ENCODE measurements at places on chromosomes 1 and 21. TPM values are rescaled to one million over a fixed set of nuclear protein-coding genes. Genes with fewer than 3 reads are reported as not detected.

GRCh38 chr1:89986020-89986419 is 8.9 kb upstream of the ZNF326 start:
- DNase-seq = no peak

DNA sequence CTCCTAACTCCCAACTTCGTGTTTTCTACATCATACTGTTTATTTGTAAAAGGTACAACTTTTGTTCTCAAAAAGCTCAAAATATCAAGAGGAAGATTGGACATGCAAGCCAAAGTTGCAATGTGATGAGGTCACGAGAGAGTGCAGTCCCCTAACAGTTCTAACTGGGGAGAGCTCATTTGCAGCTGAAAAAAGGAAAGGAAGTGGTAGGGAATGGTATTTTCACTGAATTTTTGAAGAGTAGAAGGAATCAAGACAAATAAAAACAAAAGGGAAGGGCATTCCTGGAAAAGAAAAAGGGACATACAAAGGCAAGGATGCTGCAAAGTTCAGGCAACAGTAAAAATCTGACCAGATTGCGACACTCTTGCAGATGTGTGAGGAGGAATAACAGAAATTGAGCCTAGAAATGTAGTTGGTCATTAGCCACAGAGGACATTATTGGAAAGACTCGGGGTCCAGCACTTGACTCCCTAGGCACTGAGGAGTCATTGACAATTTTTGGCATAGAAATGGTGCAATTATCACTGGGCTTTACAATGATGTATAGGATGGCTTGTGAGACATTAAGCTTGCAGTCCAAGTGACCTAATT is 67.9 kb downstream of the TBX15 start:
- DNase-seq = no peak

GRCh38 chr1:224123136-224123535 is 9.2 kb downstream of the FBXO28 start:
- DNase-seq = no peak

- no peak for DNase-seq
These were observed 368.2 kb downstream of the CAMTA1 start for GRCh38 chr1:7153464-7153863.

- DNase-seq = no peak
These were observed 171.5 kb downstream of the RUNX1 start for GRCh38 chr21:34877485-34878128.

The NDC1 gene
- 10.7 TPM for total RNA-seq

GRCh38 chr1:53299233-53299632 is 28.6 kb downstream of the LRP8 start:
- DNase-seq = no peak

- no peak for DNase-seq
These were observed 20.3 kb downstream of the CD1B start for GRCh38 chr1:158311066-158311465.

The LDLRAD1 gene
- total RNA-seq = not detected

DNA sequence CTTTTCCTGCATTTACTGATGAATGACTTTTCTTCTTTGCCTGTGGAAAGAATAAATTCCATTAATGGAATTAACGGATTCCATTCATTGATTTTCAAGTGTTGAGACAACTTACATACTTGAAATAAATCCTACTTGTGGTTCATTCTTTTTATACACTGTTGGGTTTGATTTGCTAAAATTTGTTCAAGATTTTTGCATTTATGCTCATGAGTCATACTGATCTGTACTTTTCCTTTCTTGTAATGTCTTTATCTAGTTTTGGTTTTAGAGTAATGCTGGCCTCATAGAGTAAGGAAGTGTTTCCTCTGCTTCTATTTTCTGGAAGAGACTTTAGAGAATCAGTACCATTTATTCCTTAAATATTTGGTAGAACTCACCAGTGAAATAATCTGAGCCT is 14.4 kb downstream of the UROD start:
- DNase-seq = no peak

- no peak for DNase-seq
These were observed 3.2 kb downstream of the ASPM start for GRCh38 chr1:197143276-197143675.

DNA sequence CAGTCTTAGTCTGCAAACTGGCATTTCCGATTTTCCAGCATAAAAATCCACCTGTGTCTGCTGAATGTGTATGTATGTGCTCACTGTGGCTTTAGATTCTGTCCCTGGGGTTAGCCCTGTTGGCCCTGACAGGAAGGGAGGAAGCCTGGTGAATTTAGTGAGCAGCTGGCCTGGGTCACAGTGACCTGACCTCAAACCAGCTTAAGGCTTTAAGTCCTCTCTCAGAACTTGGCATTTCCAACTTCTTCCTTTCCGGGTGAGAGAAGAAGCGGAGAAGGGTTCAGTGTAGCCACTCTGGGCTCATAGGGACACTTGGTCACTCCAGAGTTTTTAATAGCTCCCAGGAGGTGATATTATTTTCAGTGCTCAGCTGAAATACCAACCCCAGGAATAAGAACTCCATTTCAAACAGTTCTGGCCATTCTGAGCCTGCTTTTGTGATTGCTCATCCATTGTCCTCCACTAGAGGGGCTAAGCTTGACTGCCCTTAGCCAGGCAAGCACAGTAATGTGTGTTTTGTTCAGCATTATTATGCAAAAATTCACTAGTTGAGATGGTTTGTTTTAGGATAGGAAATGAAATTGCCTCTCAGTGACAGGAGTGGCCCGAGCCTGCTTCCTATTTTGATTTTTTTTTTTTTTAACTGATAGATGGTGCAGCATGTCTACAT is 2.5 kb upstream of the OLFML3 start:
- DNase-seq = peak; percentile 36

The IGSF8 gene
- total RNA-seq = 16.4 TPM

- DNase-seq = no peak
These were observed 131.8 kb downstream of the PDE4B start for GRCh38 chr1:65924471-65924870.

The MROH9 gene
- not detected for total RNA-seq

DNA sequence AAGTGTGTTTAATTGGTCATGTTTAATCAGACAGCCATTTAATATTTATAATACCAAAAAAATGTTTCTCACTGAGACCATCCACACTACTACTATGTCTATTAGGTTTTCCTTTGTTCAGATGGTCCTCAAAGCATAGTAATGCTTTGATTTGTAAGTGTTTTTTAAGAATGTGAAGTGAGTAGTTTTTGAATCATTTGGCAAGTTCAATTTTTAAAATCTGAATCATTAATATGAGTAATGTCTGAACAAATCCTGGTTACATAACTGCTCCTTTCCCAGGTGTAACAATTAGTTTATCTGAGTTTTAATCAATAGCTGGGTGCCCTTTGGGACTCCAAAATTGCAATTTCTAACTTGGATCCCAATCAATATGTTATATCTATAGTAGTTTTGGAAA is 23.5 kb upstream of the RPL5 start:
- DNase-seq = no peak

DNA sequence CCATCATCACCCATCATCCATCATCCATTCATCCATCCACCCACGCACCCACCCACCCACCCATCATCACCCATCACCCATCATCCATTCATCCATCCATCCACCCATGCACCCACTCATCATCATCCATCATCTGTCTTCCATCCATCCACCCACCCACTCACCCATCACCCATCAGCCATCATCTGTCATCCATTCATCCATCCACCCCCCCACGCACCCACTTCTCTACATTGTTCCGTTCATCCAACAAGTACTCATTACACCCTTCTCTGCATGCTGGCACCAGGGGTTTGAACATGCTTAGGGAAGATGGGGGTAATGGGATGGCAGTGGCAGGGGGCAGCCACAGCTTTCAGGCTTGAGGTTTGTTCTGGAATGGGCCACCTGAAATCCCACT is 82.1 kb downstream of the ADARB1 start:
- DNase-seq = no peak

The KIAA1614 gene
- 5.1 TPM for total RNA-seq

The RGS2 gene
- 2.9 TPM for total RNA-seq

- DNase-seq = no peak
These were observed 27.5 kb upstream of the SLAMF6 start for GRCh38 chr1:160550572-160551034.

DNA sequence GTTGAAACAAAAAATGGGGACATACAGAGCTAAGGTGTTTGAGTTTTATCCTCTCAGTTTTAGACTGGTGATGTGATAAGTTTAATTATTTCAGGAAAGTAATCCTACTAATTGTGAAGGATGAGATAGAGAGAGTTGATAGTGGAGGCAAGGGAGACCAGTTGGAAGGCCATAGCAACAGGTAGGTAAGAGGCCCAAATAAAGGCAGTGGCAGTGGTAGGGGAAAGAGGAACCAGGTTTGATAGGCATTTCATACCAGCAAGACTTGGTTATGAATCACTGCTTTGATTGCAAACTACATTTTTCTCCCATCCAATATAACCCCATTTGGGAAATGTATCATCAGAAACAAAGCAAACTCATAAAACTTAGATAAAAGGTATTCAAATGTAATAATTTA is 63.1 kb upstream of the SH3GLB1 start:
- no peak for DNase-seq

DNA sequence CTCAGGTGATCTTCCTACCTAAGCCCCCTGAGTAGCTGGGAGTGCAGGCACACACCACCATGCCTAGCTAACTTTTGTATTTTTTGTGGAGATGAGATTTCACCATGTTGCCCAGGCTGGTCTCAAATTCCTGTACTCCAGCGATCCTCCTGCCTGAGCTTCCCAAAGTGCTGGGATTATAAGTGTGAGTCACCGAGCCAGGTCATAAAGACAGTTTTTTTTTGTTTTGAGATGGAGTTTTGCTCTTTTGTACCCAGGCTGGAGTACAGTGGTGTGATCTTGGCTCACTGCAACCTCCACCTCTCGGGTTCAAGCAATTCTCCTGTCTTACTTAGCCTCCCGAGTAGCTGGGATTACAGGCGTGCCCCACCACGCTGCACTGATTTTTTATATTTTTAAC is 42.1 kb downstream of the KIF1B start:
- DNase-seq = no peak

The PSMD4 gene
- total RNA-seq = 156 TPM

DNA sequence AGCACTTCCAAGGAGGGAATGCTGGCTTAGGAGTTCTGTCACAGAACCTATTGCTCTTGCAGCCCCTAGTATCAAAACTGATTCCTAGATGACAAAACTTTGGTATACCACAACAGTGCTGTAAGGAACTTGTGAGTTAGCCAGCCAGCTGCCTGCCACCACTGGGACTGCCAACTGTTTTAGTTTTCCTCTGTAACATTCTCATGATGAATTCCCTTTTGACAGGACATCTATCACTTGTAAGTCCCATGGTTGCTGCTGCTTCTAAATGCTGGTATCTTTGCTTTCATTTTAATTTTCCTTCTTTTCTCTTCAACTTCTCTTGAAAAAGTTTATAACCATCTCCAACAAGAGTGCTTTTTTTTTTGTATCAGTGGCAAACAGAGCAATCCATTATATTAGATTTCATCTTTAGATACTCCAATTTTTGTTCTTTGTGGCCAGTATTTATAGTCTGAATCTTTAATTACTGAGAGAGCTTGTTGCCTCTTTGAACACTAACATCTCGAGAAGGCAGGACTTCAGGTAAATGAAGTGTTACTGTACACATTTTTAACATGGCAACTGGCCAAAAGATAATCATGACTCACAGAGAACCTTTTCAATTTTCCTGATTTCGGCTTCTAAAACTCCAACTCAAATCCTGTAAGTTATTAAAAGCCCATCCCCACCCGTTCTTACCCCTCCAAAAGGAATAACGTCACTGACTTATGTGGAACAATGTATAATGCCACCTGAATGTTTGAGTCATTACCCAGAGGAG is 19.8 kb downstream of the DBT start:
- no peak for DNase-seq

GRCh38 chr1:176032040-176032645 is 174.9 kb downstream of the COP1 start:
- no peak for DNase-seq

GRCh38 chr1:41637367-41637766 is 152.9 kb upstream of the EDN2 start:
- no peak for DNase-seq

GRCh38 chr1:165933446-165934170 is 106.2 kb downstream of the UCK2 start:
- no peak for DNase-seq

The ELF3 gene
- total RNA-seq = 0.58 TPM

The C4BPA gene
- total RNA-seq = not detected

DNA sequence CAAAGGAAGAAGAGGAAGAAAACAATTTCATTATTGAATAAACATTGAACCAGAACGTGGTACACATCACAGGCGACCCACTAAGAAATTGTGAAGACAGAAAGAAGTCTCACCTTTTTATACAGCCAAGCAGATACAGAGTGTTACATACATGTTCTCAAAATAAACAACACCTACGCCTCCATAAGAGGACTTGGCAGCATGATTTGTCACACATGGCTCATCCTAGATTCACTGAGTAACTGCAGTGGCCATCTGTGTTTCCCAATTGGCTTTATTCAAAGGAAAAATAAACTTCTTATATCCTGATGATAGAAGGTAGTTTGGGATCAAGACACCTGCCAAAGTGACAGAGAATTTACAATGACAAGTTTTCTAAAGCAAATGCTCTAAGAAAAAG is 7.6 kb upstream of the KRTAP19-8 start:
- no peak for DNase-seq

The BARHL2 gene
- not detected for total RNA-seq

The DIO1 gene
- total RNA-seq = not detected

DNA sequence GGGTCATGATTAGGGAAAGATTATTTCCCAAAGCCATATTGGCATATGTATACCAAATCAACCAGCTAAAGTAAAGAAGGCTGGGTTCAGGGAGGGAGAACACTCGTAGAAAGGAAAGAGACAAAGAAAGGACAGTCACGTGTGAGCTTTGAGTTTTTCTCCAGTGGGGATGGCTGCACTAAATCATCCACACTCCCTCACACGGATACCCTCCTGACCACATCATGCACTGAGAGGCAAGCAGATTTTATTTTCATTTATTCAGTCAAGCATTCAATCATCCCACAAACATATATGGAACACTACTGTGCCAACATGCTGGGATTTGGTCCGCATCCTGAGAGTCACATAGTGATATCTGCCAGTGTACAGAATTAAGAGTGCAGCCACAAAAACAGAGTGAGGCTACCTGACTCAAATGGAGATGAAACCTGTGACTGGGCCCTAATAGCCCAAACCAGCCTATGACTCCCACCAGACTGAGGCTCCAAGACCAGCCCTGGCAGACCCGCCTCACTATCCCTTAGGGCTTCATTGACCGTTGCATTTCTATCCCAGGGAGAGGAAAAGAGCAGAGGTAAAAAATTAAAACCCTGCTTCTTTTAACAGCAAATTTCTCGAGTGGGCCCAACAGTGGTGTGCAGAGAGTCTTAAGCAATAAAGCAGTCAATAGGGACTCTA is 155.9 kb downstream of the BARHL2 start:
- no peak for DNase-seq

DNA sequence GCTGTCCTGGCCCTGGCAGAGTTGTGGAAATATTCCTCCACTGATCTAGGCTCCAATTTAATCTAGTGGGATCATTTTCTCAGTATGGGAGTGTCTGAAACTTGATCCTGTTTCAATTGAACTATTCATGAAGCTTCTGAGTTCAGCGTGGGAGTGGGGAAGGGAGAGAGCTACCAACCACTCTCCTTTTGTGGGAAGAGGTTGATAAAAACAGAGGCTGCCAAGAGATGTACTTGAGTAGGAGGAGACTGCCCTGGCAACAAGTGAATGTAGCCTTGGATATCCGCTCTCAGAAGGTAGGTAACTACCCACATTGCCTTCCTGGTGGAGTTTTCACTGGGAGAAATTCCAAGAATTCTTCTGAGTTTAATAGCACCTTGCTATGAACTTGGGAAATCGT is at the start of gene CTXND2:
TSS of gene CTXND2 (plus strand) at position 119 of the 400 bp plus-strand sequence. CDS start 25,179 bp downstream, outside the sequence.
- DNase-seq = no peak

GRCh38 chr1:227886993-227887696 is 60.6 kb downstream of the WNT9A start:
- no peak for DNase-seq

All from glomerular endothelial cell (primary cell).